ENCODE measurements at places on chromosomes 5 and 9. TPM values are rescaled to one million over a fixed set of nuclear protein-coding genes. Genes with fewer than 3 reads are reported as not detected.

ANKRD31 gene
- 0.69 TPM for total RNA-seq

SAXO1 gene
- 0.37 TPM for total RNA-seq

SPINK4 gene
- not detected for total RNA-seq

DNA sequence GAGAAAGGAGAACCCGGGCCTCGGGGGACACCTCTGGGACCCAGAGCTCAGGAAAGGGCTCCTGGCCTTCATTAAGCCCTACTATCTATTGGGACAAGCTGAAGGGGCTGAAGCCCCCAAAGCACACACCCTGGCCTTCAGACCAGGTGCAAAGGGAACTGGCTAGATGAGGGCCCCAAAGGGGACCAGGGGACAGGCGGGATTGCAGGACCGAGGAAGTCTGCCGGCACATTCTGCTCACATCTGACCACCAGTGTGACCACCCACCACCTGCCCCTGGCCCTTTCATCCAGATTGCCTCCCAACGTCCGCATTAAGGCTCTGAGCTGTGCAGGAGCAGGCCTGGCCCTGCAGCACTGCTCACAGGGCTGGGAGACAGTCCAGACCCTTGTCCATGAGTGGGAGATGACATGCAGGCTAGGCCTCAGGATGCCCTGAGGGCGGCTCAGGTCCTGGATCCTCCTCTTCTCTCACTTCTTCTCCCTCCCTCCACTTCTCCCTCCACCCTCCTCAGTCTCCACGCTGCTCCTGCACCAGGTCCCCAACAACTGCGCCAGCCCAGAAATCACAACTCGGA, 19.2 kb downstream of the PSD2 start:
- DNase-seq: no peak
- H3K36me3 ChIP-seq: no peaks in the 10 kb centered on the region
- no peaks in the 10 kb centered on the region for H3K4me1 ChIP-seq
- H3K27me3 ChIP-seq: no peaks in the 10 kb centered on the region
- no peak overlapping the region for H3K27ac ChIP-seq
- H3K4me3 ChIP-seq: no peak overlapping the region

DNA sequence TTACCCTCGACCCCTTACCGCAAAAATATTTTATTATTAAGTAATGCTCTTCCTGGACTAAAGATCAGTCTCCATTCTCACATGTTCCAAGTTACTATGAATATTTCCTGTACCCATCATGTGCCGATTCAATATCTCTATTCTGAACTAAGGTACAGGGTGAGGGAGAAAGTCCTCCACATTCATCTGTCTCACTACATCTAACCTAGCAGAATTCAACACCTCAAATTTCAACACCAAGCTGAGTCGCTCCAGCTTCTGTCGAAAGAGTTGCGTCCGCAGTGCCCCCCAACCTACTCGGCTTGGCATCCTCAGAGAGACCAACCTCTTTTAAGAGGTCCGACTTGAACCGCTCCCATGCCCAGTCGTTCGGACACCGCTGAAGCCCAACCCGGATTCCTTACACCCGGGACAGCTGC, 1.0 kb downstream of the CERT1 start:
- H3K4me3 ChIP-seq: peak overlapping the region; percentile 74
- no peaks in the 10 kb centered on the region for H3K36me3 ChIP-seq
- no peak for DNase-seq

DNA sequence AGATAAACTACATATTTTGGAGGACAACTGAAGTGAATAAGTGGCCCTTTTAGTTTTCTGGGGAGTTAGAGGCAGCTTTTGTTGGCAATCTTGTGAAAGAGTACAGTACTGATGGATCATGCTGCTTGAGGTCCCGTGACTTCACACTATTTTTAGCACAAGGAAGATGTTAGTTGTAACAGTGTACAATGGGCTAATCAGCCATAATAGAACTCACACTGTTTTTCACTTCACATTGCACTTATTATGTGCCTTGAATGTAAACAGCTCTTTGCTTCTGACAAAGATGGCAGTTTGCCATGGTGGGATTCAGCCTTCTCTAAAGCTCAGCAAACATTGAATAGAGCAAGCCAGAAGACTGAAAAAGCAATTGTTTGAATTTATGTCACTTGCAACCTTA, 176.7 kb upstream of the ZNF608 start:
- H3K4me1 ChIP-seq: no peaks in the 10 kb centered on the region
- no peaks in the 10 kb centered on the region for H3K36me3 ChIP-seq
- no peak for DNase-seq
- H3K4me3 ChIP-seq: no peak overlapping the region

DNA sequence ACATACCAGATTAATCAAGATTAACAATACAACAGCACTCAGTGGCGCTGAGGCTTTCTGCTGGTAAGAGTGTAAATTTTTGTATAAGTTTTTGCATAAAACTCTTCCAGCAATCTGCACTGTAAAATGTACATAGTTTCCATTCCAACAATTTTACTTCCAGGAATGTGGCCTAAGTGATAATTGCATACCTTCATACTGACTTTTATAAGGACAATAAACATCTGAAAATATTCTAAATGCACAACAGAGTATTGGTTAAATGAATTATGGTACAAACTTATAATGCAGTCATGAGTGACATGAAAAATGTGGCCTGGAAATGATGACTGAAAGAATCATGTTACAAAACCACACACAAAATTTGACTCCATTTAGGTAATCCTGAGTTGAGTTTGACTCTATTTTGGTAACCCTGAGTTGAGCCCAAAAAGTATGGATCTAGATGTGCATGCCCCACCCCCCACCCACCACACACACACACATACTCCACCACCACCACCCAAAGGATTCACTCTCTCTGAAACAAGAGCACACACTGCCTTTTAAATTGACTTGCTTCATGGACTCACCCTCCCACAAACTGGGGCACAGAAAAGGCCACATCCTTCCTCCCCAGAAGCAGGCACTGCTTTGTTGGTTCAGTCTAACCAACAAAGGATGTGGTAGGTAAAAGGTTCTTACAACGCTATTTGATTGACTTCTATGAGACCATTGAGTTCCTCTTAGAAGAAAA, 137.6 kb downstream of the SUSD1 start:
- DNase-seq: no peak
- H3K27ac ChIP-seq: no peak overlapping the region
- no peaks in the 10 kb centered on the region for H3K4me1 ChIP-seq

GRCh38 chr5:57816108-57816507, 333.5 kb upstream of the ACTBL2 start:
- DNase-seq: no peak
- H3K36me3 ChIP-seq: no peaks in the 10 kb centered on the region
- H3K4me1 ChIP-seq: no peaks in the 10 kb centered on the region
- H3K27me3 ChIP-seq: peaks cover 5% of the 10 kb centered on the region
- H3K27ac ChIP-seq: no peak overlapping the region

- no peaks in the 10 kb centered on the region for H3K27me3 ChIP-seq
- H3K4me1 ChIP-seq: no peaks in the 10 kb centered on the region
- H3K27ac ChIP-seq: no peak overlapping the region
Measured at GRCh38 chr9:114894609-114895433, 35.6 kb downstream of the TNFSF8 start.

GRCh38 chr9:94002316-94003140, 47.4 kb upstream of the BARX1 start:
- no peaks in the 10 kb centered on the region for H3K36me3 ChIP-seq
- no peak overlapping the region for H3K4me3 ChIP-seq
- H3K27me3 ChIP-seq: no peaks in the 10 kb centered on the region
- no peaks in the 10 kb centered on the region for H3K4me1 ChIP-seq
- H3K27ac ChIP-seq: no peak overlapping the region

DNA sequence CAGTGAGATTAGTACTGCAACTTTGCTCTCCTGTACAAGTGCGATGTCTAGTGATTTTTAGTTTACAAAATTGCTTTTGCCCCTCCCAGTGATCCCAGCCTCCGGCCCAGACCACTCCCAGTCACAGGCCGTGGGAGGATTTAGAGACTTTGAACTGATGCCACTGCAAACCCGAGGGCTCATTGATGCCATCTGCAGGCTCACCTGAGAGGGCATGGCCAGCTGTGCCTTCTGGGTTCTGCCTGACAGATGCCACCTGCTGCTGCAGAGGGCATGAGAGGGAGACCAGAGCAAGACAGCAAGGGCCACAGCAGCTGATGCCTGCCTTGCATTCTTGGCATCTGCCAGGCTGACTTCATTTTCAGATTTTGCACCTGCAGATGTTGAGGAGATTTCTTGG, 593.8 kb downstream of the CDK5RAP2 start:
- H3K4me3 ChIP-seq: no peak overlapping the region
- no peak overlapping the region for H3K27ac ChIP-seq
- no peaks in the 10 kb centered on the region for H3K4me1 ChIP-seq
- no peaks in the 10 kb centered on the region for H3K36me3 ChIP-seq
- DNase-seq: no peak

DNA sequence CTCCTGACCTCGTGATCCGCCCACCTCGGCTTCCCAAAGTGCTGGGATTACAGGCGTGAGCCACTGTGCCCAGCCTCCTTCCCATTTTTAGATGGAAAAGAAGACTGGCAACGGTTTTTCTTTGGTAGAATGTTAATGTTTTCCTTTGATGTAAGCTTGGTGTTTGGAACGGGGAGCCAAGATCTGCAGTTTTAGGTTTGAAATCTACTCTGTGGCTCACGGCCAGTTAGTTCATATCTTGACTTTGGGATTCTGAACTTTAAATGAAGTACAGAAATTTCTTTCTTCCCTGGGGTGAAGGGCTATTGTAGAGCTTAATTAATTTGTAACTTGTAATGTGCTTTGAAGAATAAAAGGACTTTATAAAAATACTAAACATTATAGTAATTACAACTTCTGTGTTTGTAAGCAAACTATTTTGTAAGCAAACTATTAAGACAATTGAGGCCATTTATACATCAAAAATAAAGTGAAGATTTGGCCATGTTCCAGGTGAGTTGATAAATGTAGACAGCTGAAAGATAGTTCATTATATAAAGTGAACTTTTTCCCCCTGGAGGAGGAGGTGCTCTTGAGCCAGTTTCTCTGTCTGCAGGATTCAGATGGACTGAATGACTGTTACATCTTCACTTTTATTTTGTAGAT, 117.1 kb upstream of the TUT7 start:
- no peaks in the 10 kb centered on the region for H3K27me3 ChIP-seq
- no peak for DNase-seq
- H3K4me3 ChIP-seq: no peak overlapping the region
- H3K27ac ChIP-seq: no peak overlapping the region
- H3K36me3 ChIP-seq: no peaks in the 10 kb centered on the region
- H3K4me1 ChIP-seq: no peaks in the 10 kb centered on the region

DNA sequence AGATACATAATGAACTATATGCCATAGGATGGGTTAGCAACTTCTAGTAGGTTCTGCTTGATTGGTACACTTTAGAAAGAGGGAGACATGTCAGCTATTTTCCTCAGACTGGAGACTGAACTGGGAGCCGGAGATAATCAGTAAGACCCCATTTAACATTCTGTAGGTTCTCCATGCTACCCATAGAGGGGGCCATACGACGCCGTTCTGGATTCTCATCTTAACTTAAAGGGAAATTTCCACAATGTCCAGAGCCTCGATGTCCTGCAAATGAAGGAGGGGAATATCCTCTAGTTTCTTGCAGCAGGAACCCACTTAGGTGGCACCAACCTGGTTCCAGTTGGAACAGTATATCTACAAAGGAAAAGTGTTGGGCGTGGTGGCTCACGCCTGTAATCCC, 22.3 kb upstream of the NPM1 start:
- no peaks in the 10 kb centered on the region for H3K4me1 ChIP-seq
- H3K36me3 ChIP-seq: no peaks in the 10 kb centered on the region
- no peak overlapping the region for H3K27ac ChIP-seq

DNA sequence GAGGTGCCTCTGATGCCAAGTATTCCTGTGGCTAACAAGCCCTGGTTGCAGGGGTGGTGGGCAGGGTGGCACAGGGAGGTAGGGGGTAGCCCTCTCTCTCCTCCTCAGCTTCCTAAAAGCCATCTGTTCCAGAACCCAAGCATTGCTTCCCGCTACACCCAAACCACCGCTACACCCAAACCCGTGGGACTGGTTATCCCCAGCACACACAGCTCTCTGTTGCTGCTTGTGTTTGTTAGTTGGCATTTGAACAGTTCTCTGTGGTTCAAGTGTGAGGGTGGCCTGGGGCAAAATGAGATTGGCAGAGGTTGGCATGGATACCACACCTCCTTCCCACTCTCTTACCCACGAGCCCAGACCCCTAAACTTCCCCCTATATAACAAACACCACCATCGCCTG, 40.4 kb downstream of the SPARC start:
- no peak overlapping the region for H3K4me3 ChIP-seq
- H3K4me1 ChIP-seq: no peaks in the 10 kb centered on the region
- no peak overlapping the region for H3K27ac ChIP-seq
- no peaks in the 10 kb centered on the region for H3K36me3 ChIP-seq

- H3K4me1 ChIP-seq: no peaks in the 10 kb centered on the region
- no peaks in the 10 kb centered on the region for H3K36me3 ChIP-seq
Measured at GRCh38 chr5:135213466-135214239, 179.6 kb upstream of the PITX1 start.

Measured in uterus (tissue), 4 donors.